ENCODE measurements at places on chromosomes 16 and 17.

DNA sequence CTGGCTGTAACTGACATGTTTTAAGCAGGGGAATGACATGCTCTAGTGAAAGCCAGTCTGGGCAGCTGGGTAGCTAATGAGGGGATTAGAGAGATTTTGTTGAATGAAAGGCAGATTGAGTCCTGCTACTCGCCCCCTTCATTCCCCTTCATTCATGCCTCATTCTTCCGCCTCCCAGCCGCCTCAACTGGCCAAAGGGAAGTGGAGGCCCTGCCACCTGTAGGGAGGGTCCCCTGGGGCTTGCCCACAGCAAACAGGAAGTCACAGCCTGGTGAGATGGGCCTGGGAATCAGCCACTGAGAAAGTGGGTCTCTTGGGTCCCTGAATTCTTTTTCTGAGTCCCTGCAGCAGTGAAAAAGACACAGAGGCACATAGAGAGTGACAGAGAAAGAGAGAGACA is 1.1 kb upstream of the CD19 start:
- peak; percentile 37 for DNase-seq

DNA sequence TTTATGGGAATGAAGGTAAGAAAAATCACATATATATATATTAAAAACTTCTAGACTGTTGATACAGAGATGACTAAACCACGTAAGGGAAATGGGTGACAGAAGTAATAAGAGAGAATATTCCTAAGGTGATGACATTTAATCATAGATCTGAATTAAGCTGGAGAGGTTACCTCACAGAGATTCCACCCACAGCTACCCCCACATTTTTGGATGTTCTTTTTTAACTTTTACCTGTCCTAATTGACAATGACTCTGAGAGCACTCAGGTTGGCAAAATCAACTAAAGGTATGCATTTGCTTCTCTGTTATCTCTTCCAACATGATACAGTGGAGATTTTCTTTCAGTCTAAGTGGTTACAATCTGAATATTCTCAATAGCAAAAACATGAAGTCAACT is 1280.6 kb downstream of the CDH11 start:
- no peak for DNase-seq

DNA sequence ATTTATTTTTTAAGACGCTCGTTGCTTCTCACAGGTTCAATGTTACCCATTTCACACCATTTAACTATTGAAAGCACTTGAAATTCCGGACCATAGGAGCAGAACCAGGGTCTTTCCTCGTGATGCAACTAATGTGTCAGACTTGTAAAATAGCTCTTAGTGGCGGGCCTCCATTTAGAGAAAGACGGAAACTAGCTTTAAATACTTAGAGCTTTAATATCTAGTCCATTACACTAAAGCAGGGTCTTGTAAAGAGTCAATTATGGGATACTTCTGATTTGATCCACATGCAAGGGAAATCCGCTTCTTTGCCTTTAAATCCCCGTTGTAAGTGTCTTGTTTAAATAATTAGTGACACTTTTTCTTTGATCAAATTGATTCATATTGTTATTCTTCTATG is 56.6 kb downstream of the NACA2 start:
- no peak for DNase-seq

GRCh38 chr16:49634235-49635008 is 221.5 kb downstream of the ZNF423 start:
- DNase-seq: no peak

DNA sequence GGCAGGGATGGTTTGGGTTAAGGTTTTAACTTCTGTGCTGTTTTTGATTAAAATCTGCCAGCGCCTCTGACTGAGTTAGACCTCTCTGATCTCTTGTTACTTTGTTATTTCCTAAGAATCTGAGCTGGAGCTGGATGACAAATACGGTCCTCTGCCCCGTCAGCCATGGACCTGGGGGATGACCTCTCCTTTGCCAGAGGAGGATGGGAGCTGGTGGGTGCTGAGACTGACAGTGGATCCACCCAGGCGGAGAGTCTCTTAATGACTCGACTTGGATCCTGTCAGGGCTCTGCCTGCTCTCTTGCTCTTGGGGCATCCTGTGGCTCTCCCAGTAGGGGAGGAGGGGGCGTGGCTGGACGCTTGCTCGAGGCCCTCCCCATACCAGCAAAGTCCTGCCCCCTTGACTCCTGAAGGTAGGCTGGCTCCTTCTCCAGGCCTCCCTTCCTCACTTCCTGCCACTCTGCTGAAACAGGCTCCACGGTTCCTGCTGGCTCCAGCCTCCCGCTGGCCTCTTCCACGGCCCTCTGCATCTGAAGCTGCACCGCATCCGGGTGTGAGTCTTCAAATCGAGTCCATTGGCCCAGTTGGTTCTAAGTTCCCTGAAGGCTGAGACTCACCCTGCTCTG is 24.8 kb upstream of the MAP3K14 start:
- no peak for DNase-seq

DNA sequence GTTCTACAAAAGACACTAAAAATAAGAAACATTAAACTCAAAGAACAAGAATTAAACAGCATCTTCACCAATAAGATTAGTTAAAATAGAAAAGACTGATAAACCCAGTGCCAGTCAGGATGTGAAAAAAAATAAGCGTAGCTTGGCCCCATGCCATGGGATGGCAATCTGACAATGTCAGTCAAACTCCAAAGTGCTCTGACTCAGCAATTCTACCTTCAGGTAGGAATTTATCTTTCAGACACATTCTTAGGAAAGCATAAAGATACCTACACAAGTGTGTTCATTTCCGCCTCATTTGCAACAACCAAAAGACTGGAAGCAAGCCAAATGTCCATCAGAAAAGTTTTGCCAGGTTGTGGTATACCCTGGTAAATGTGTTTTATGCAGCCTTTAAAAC is 9.1 kb upstream of the MPO start:
- no peak for DNase-seq

GRCh38 chr16:31179219-31179746 is 656 bp upstream of the FUS start:
- peak; percentile 15 for DNase-seq

DNA sequence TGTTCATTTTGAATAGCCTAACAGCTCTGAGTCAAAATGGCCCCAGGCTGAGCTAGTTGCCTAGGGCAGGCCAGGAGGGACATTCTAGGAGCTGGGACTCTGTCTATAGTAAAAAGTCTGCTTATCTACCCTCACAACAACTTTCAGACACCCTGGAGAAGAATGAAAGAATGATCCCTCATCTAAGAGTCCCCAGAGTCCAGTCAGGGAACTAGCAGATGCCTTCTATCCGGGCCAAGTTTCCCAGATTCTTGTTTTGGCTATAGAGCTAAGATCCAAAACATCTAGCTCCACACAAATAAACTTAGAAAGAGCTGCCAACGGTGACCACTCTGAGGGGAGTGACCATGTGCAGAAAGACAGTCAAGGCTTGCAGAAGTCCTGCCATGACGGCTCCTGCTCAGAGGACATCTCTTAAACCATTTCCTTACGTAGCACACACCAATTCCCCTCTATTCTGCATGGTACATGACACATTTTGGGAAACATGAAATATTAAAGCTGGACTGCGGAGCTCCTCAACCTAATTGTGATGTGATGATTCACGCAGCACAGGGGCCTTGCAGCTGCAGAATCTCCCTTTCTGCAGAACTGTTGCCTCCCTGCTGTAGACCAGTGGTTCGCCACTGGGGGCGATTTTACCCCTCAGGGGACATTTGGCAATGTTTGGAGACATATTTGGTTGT is 24.2 kb downstream of the FAM20A start:
- DNase-seq: no peak

DNA sequence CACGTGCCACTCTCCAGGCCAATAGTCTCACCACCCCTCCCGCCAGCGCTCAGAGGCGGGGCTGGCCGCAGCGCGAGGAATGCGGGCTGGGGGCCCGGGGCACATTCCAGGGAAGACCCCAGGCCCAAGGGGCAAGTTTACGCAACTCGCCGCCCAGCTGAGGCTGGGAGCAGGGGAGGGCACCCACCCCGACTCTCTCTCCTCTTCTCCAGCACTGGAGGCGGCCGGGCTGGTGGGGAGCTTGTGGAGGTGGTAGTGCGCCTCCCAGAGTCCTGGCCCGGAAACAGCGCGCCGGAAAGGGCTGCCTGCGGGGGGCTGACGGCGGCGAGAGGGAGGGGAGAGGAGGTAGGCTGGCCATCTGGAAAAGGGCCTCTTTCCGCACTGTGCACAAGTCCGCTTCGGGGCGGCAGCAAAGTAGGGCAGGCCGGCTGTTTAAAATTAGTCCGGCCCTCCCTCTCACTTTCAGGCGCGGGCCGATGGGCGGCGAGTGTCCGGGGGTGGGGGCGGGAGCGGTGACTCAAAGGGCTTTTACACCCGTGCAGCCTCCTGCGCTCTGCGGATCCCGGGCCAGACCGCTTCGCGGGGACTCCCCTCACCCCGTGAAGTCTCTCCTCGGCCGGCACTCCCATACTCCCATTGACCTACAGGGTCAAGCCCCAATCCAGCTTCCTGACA is 1.1 kb downstream of the FHOD1 start:
- DNase-seq: peak; percentile 21

DNA sequence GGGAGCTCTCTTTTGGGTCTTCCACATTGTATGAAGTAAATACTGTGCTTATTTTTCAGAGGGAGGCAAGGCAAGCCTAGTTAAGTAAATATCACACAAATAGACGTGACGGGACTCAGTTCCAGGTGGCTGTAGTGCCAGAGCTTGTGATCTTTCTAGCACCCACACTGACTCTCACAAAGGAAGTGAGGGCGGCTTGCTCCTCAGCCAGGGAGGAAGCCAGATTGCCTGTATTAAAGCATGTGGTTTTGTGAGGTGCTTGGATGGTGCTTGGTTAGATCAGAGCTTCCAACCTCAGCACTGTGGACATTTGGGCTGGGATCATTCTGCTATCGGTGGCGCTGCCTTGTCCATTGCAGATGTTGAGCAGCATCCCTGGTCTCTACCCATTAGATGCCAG is 80.1 kb downstream of the VAT1L start:
- no peak for DNase-seq

GRCh38 chr17:44865231-44865660 is 17.6 kb downstream of the HIGD1B start:
- peak; percentile 63 for DNase-seq

GRCh38 chr17:73192206-73192893 is 505 bp upstream of the COG1 start:
- peak; percentile 77 for DNase-seq

- DNase-seq: no peak
Measured at GRCh38 chr16:47622451-47623176, 161.5 kb downstream of the PHKB start.

GRCh38 chr17:83067071-83067717 is 12.2 kb upstream of the METRNL start:
- no peak for DNase-seq

GRCh38 chr17:7328840-7329373 is at the start of gene NEURL4:
Gene NEURL4 (minus strand): TSS chr17:7329335. CDS start chr17:7329312, 23 bp downstream.
- no peak for DNase-seq

DNA sequence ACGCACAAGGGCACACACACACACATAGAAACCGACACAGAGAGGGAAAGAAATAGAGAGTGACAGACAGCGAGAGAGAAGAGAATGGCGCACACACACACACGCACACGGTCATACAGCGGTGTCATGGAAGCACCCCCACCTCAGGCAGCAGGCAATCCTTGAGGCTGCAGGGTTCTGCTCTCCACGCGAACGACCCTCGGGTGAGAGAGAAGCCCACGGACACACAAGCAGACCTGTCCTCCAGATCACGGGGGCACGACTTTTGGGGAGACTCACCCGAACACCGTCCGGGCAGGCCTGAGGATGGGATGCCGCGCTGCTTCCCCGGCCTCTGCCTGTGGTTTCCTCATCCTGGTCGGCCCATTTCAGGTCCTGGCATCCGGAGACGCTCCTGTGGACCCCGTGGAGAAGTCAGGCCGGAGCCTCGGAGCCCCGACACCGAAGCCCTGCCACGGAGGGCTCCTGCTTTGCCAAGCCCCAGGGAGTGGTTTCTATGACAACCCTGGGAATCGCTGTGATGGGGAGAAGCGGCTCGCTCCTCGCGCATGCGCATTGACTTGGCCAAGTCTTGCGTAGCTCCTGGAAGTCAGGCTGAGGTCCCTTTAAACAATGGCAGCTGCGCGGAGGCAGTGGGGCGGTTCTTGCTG is 118.2 kb upstream of the KCNJ18 start:
- peak; percentile 29 for DNase-seq

DNA sequence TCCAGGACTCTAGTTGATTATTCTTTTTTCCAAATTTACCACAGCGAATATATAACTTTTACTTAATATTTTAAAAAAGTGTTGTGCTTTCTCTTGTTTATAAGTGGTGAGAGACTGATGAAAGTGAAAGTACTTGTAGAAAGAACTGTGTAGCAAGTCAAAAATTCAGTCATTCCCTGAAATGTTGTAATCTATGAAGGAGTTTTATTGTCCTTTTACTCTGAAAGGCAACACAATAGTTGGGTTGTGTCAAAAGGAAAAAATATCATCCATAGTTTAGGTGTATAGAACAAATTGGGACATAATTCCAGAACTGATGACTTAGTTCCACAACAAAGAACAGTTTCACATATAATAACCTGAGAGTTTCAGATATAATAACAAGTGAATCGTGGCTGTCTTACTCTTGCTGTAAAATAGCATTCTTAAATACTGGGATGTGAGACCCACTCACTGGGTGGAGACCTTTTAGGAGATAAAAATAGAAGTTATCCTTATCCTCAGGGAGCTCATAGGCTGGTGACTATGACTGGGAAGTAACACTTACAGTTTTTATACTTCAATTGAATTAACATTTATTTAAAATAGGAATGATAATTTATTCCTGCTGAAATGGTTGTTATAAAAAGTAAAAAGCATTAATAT is 20.6 kb downstream of the CYB5B start:
- no peak for DNase-seq

GRCh38 chr17:47254403-47254943 is 846 bp downstream of the ITGB3 start:
- DNase-seq: no peak

DNA sequence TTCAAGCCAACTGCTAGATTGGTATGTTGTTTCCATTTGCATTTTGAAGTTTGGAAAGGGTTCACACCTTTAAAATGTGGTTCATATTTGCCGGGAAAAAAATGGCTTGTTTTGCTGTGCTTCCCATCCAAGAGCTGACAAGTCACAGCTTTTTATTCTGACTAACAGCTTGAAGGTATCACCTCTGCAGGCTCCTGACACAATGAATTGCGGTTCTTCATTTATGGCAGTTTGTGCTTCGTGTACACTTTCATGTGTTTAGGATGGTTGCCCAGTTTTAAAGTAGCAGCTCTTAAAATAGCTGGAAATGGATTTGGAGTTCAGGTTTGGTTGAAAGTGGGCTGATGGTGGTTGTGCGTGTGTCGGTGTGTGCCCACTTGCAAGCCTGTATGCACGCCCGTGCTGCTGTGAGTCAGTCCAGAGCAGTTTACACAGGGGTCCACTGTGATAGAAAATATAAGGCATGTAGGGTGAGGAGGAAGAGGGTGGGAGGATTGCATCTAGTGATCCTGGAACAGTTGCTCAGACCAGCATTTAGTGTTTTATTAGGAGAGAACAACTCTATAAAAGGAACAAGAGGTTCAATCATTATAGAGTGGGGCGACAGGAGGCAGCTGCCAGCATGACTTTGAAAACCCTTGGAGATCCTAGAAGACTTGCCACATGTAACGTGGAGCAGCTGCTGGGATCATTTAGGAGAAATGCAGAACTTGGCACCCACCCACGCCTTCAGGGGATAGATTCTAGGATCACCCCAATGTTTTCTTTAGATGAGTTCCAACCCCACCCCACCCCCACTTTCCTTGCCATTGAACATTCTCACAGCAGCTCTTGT is 108.0 kb upstream of the TBX2 start:
- no peak for DNase-seq
